ENCODE measurements at places on chromosomes 5 and 9. TPM values are rescaled to one million over a fixed set of nuclear protein-coding genes. Genes with fewer than 3 reads are reported as not detected.
A peak's percentile ranks its signal among the peaks of the same experiment; 100 is the strongest.

DNA sequence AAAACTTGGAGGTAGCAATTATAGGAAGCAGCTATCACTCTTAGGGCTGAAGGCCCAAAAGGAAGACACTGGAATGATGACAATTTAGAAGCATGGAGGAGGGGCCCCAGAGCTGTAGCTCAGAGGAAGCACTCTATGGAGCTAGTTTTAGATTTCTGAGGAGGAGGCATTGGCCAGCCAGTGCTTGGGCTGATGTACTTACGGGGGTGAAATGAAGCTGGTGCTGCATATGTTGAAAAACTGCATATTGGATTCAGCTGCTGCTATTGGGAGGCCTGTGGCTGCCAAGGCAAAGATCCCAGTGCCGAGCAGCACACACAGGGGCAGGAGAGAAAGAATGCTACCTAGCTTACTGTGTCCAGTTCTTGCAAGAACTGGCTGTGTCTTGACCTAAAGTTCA, 53.9 kb upstream of the HMHB1 start:
- H3K36me3 ChIP-seq, result no peaks in the 10 kb centered on the region
- no peak overlapping the region for H3K27ac ChIP-seq
- no peak for DNase-seq
- peaks cover 8% of the 10 kb centered on the region for H3K4me1 ChIP-seq
- no peak overlapping the region for H3K4me3 ChIP-seq

DNA sequence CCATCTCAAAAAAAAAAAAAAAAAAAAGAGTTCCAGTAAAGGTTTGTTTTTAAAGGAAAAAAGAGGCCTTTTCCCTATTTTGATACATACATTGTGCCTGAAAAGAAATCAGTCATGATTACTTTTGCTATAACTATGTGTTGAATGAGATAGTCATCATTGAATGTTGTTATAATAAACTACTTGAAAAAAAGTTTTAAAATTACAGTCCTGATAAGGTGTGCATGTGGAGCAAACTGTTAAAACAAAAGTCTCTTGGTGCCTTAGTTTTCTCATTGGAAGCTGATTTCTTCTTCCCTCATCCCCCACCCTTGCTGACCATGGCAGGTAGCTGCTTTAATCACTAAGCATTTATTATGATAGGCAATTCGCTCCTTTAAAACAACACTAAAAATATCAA, 172.3 kb upstream of the TBCA start:
- peaks cover 63% of the 10 kb centered on the region for H3K27me3 ChIP-seq
- no peak for DNase-seq
- peaks cover 11% of the 10 kb centered on the region for H3K4me1 ChIP-seq
- no peak overlapping the region for H3K4me3 ChIP-seq
- no peaks in the 10 kb centered on the region for H3K36me3 ChIP-seq

GRCh38 chr9:20048985-20049384, 260.1 kb upstream of the SLC24A2 start:
- H3K27me3 ChIP-seq, result no peaks in the 10 kb centered on the region
- DNase-seq, result no peak
- H3K4me3 ChIP-seq, result no peak overlapping the region
- no peaks in the 10 kb centered on the region for H3K4me1 ChIP-seq
- H3K27ac ChIP-seq, result no peak overlapping the region
- no peaks in the 10 kb centered on the region for H3K36me3 ChIP-seq

DNA sequence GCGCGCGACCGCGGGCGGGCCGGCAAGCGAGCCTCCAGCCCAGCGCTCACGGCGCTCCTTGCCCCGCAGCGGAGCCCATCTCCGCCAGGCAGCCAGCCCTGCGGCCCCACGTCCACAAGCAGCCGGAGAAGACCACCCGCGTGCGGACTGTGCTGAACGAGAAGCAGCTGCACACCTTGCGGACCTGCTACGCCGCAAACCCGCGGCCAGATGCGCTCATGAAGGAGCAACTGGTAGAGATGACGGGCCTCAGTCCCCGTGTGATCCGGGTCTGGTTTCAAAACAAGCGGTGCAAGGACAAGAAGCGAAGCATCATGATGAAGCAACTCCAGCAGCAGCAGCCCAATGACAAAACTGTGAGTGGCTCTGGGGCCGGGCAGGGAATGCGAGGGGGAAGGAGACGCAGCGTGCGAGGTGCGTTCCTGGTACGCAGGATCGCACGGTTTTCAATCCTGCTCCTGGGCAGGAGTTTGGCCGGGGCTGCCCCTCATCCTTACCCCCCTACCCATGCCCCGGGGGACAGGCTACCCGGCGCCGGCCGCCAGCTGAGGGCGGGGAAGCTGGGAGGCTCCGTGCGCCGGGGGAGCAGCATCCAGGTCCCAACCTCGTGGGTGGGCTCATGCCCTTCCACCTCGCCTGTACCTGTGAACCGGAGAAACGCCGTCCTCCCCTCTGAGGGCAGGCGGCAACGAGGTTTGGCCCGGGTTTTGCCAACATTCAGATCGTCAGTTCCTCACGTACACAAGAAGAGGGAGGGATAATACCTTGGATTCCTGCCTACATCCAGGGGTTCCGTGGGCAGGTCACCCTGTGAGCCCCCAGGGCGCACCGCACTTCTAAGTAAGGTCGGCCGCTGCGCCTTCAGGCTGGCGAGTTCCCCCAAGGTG, 6.6 kb downstream of the ISL1 start:
- peaks cover 43% of the 10 kb centered on the region for H3K27me3 ChIP-seq
- DNase-seq, result no peak
- H3K4me3 ChIP-seq, result peak overlapping the region; percentile 71
- peak overlapping the region; percentile 88 for H3K27ac ChIP-seq
- H3K4me1 ChIP-seq, result peaks cover 67% of the 10 kb centered on the region

- DNase-seq, result no peak
- H3K4me3 ChIP-seq, result no peak overlapping the region
- peaks cover 15% of the 10 kb centered on the region for H3K4me1 ChIP-seq
- H3K27me3 ChIP-seq, result no peaks in the 10 kb centered on the region
- no peaks in the 10 kb centered on the region for H3K36me3 ChIP-seq
These were observed 977.9 kb upstream of the NUDT12 start for GRCh38 chr5:104540448-104540847.

- no peak overlapping the region for H3K4me3 ChIP-seq
- DNase-seq, result peak; percentile 26
- peaks cover 5% of the 10 kb centered on the region for H3K27me3 ChIP-seq
- no peaks in the 10 kb centered on the region for H3K4me1 ChIP-seq
- no peak overlapping the region for H3K27ac ChIP-seq
These were observed 2.8 kb upstream of the IL3 start for GRCh38 chr5:132057498-132058255.

GRCh38 chr9:137110147-137110910, 4.2 kb downstream of the DPP7 start:
- no peaks in the 10 kb centered on the region for H3K27me3 ChIP-seq
- peaks cover 8% of the 10 kb centered on the region for H3K36me3 ChIP-seq
- H3K4me3 ChIP-seq, result no peak overlapping the region
- no peak overlapping the region for H3K27ac ChIP-seq
- DNase-seq, result no peak

The ACTBL2 gene
- total RNA-seq, result 0.07 TPM

- H3K4me3 ChIP-seq, result no peak overlapping the region
- no peak for DNase-seq
- no peaks in the 10 kb centered on the region for H3K27me3 ChIP-seq
- H3K36me3 ChIP-seq, result no peaks in the 10 kb centered on the region
- H3K27ac ChIP-seq, result peak overlapping the region; percentile 45
- H3K4me1 ChIP-seq, result peaks cover 52% of the 10 kb centered on the region
These were observed 242.5 kb downstream of the BNC2 start for GRCh38 chr9:16627967-16628366.

All from mesothelial cell of epicardium (in vitro differentiated cells).